Ureter (tissue), 1 donor: ENCODE measurements at places on chromosomes 7 and 10.

DNA sequence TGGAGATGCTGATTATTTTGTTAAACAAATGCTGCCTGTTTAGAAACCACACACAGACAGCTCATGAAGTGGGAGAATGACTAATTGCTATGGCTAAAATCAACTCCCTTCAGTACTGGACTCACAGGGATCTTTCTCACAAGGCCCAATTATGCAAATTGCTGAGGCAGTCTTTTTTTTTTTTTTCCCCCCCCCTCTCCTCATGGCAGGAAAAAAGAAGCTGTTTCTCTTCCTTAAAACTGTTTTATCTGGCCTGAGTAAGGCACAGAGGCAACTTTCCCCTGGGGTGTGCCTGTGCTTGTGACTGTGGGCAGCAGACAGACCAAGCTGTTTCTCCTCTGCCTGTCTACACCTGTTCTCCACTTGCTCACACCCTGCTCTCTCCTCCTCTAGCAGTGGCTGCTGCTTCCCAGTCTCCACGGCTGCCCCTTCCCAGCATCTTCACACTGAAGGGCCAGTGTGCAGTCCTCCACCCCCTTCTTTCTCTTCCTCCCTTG, 65.4 kb upstream of the STEAP1B start:
- no peak for DNase-seq

GRCh38 chr10:121791761-121792160, 136.1 kb downstream of the ATE1 start:
- no peak for DNase-seq

- DNase-seq: no peak
Measured at GRCh38 chr10:11261687-11262493, 244.2 kb downstream of the CELF2 start.

DNA sequence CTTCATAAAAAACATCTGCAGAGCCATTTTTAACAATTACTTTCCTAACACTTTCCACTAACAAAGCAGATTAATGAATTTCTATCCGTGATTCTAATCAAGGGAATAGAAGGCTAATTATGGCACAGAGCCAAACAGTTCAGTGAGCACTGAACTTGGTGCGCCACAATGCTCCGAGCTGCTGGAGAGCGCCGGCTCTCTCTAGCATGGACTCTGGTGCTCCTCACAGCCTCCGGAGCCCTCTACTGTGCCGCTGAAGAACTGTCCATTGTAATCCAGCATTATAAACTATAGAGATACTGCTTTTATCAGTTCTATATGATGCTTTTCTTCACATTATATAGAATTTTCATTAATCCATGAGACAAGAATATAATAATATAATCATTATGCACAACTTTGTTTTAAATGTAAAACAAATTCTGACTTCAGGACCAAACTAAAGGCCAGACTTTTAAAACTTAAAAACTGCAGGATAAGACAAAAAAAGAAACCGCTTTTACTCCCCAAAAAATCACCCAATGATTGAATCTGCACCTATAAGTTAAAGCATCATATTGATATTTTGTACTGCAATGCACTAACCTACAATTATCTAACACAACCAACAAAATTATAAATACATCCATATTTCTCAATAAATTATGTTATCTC, 123.6 kb downstream of the RNF32 start:
- peak; percentile 69 for DNase-seq

DNA sequence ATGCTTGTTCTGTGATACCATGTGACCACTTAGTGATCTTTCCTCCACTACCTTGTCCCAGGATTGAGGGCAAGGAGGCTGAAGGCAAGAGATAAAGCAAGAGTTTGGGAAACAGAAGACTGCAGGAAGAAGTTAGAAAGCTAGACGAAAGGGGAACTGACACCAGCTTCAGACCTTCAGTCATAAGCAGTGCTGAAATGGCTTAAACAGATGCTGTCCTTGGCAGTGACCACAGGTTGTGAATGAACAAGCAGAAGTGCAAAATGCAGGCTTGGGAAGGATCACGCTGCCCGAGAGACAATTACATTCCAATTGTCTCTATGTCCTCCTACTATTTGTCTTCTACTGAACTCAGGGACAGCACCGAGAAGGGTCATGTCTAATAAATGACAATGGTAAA, 704.9 kb upstream of the AUTS2 start:
- DNase-seq: no peak

GRCh38 chr7:151761957-151762356, 115.0 kb downstream of the PRKAG2 start:
- DNase-seq: no peak

DNA sequence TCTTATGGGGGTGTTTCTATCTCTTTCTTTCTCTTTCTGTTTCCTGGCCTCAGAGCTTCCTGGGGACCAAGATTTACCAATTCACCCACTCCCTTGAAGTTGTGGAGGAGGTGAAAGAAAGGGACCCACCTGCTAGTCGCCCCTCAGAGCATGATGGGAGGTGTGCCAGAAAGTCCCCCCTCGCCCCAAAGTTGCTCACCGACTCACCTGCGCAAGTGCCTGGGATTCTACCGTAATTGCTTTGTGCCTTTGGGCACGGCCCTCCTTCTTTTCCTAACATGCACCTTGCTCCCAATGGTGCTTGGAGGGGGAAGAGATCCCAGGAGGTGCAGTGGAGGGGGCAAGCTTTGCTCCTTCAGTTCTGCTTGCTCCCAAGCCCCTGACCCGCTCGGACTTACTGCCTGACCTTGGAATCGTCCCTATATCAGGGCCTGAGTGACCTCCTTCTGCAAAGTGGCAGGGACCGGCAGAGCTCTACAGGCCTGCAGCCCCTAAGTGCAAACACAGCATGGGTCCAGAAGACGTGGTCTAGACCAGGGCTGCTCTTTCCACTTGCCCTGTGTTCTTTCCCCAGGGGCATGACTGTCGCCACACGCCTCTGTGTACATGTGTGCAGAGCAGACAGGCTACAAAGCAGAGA, 12.2 kb downstream of the AQP1 start:
- peak; percentile 35 for DNase-seq

- no peak for DNase-seq
Measured at GRCh38 chr7:35258868-35259522, 5.1 kb upstream of the TBX20 start.

DNA sequence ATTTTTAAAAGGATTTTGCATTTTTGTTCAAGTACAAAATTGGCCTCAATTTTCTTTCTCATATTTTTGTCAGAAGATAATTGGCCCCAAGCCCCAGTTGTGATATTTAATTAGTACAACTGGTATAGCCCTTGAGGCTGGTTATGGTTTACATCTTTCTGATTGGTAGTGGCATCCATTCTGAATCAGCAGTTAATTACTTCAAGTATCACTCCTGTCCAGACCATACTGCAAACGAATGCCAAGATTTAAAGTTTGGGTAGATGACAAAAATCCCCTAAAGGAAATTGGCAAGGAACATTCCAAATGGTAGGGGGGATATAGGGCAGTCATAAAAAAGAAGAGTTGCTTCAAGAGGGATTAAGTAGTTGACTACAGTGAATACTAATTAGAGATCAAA, 23.1 kb downstream of the MYPN start:
- no peak for DNase-seq

DNA sequence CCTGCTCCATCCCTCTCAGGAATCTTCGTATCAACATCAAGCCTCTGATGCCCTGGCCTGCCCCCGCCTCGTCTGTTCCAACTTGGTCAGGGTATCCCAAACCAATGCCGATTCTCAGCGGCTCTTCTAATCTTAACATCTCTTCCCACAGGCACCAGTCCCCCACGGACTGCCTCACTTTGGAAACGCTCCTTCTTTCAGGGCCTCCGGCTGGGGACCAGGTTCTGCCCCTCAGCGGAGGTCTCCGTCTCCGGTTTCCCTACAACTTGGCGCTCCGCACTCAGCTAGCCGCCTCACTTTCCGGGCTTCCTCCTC, 488 bp downstream of the ABCF2 start:
- DNase-seq: no peak

GRCh38 chr10:127694580-127695193, 42.3 kb upstream of the FOXI2 start:
- no peak for DNase-seq

- DNase-seq: no peak
Measured at GRCh38 chr7:133702078-133702477, 425.1 kb upstream of the LRGUK start.

DNA sequence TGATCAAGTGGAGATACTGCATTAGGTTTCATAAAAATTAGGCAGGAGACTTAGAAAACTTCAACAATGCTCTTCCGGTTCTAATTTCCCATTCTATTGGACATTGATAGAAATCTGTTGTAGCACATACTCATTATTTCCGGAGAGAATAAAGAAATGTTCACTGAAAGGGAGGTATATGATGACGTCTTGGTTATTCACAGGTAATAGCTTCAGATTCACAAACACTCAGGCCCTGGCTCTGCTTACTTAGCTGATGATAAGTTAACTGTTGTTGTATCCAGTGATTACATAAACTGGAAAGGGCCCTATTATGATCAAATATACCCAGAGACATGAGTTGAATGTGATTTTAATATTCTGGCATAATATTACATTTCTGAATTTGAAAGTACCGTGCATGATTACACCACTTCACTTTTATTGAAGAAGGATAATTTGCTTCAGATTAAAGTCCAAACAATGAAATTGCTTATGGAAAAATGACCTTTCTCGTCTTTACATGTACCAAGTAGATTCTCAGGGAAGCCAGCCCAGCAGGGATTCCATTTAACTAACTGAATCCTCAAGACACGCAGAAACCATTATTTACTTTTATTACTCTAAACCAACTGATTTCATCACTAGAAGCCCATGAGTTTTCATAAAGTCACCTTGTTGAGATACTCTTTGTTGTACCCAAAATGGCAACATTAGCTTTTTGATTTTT, 288.0 kb upstream of the PITRM1 start:
- DNase-seq: no peak

- no peak for DNase-seq
Measured at GRCh38 chr7:17559388-17559787, 260.9 kb downstream of the AHR start.

- DNase-seq: no peak
Measured at GRCh38 chr10:128384831-128385230, 258.6 kb upstream of the MKI67 start.

DNA sequence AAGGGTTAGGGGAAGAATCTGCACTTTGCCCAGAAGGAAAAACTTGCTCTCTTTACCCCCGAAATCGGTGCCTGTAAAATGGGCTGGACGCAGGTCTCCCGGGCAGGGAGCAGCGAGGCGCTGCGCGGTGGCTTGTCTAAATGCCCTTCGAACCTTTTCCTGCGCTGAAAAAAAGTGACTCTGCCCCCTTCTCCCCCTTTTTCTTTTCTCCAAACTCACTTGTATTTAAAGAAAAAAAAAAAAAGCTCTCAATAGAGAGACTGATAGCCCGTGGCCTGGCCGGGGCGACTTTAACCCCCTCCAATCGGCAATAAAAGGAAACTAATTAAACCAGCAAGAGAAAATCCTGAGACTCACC, 286 bp downstream of the SP8 start:
- no peak for DNase-seq

DNA sequence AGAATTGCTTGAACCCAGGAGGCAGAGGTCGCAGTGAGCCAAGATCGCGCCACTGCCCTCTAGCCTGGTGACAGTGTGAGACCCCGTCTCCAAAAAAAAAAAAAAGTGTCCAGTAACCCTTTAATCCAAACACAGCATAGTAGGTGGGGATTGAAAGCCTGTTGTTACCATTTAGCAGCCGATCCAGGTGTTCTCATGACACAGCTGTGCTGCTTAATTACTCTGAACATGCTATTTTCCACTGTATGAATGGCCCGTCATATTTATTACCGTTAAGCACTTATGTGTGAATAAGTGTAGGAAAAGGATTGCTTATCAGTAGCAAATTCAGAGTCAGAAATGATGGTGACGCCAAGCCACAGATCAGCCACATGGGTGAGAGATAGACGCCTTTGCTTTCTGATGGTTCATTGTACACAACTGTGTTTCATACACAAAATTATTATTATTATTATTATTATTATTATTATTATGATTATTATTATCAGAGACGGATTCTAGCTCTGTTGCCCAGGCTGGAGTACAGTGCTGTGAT, 11.6 kb upstream of the ORAI2 start:
- no peak for DNase-seq

- DNase-seq: peak; percentile 41
Measured at GRCh38 chr10:48606530-48607355, 1.9 kb upstream of the ARHGAP22 start.

GRCh38 chr7:1653500-1653899, 16.6 kb upstream of the ELFN1 start:
- no peak for DNase-seq

GRCh38 chr10:82691211-82691610, 816.2 kb downstream of the NRG3 start:
- DNase-seq: no peak

DNA sequence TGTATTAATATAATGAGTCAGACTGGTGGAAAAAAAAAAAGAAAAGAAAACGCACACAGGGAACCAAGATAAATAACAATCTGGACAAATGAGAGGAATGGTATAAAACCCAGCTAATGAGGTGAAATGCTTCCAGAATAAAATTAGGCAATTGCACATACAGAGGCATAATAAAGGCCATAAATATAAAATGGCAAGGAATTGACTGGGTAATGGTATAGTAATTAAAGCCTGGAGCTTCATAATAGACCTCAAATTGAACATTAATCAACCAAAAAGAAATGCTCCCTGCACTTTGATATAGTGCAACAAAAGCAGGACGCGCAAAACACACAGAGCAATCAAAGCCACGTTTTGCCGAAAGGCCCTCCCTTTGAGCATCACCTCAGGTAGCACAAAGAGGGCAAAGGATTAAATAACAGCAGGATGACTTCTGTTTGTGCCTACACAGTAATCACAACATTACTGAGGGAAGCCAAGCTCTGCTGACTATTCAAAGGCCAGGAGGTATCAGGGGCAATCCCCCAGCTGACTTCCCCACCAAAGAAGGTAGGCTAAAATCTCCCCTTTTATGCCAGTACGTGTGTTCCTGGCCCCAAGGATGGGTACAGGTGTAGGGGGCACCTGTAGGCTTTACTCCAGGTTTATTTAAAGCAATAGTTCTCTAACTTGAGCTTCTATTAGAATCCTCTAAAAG, 343.7 kb downstream of the ELMO1 start:
- no peak for DNase-seq

GRCh38 chr10:133039107-133039802, 48.5 kb upstream of the ADGRA1 start:
- no peak for DNase-seq

DNA sequence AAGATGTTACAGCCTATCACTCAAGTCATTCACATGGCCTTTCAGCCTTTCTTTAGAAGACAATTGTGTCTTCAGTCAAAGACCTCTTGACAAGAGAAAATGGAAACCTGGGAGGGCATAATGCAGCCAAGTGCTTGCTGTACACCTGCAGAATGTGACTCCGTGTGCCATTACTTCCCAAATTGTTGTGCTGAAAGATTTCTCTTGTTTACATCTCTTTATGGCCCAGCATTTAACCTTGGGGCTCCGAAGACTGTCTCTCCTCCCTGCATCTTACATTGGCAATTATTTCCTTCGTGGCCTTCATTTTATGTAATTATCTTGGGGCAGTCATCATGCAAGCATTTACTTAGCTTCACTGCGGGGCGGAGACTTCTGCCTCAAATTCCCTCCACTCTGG, 287.0 kb downstream of the TCF7L2 start:
- DNase-seq: no peak

- no peak for DNase-seq
Measured at GRCh38 chr10:75297021-75297599, 61.4 kb upstream of the COMTD1 start.
